ENCODE measurements at places on chromosomes 6 and 20. TPM values are rescaled to one million over a fixed set of nuclear protein-coding genes. Genes with fewer than 3 reads are reported as not detected.

Gene LY6G6F
- total RNA-seq = not detected

Gene FUCA2
- total RNA-seq = 64.0 TPM

Gene MDC1
- total RNA-seq = 25.4 TPM

Gene TOMM6
- 159 TPM for total RNA-seq

Gene BTN1A1
- total RNA-seq = not detected

Gene OR2B6
- total RNA-seq = not detected

Gene NOTCH4
- 0.57 TPM for total RNA-seq

Gene ID1
- 73.7 TPM for total RNA-seq

Gene IP6K3
- 4.6 TPM for total RNA-seq

Gene LCA5
- total RNA-seq = 5.8 TPM

Gene SPEF1
- total RNA-seq = 0.45 TPM

Gene CAP2
- total RNA-seq = 49.1 TPM

Gene TNFRSF6B
- total RNA-seq = 2.8 TPM

Gene DEFB132
- total RNA-seq = not detected

Gene LINC00237
- not detected for total RNA-seq

Gene SIRPB1
- total RNA-seq = not detected

Gene SFTA2
- not detected for total RNA-seq

Gene SLC12A5
- 15.2 TPM for total RNA-seq

Gene BMP6
- total RNA-seq = 2.8 TPM

Gene ALDH8A1
- total RNA-seq = 0.41 TPM

Gene PGC
- total RNA-seq = not detected
